Left ventricle myocardium superior (tissue), 1 donor: ENCODE measurements at places on chromosomes 3 and 15. TPM values are rescaled to one million over a fixed set of nuclear protein-coding genes. Genes with fewer than 3 reads are reported as not detected.

The PLXND1 gene
- 56.6 TPM for total RNA-seq

The INTS14 gene
- 10.3 TPM for total RNA-seq

The TMCO5A gene
- total RNA-seq: not detected

The DPPA2 gene
- not detected for total RNA-seq

The ZNF80 gene
- not detected for total RNA-seq

The SNUPN gene
- total RNA-seq: 18.1 TPM

The TNNC1 gene
- total RNA-seq: 8,945 TPM

The NKIRAS1 gene
- 22.6 TPM for total RNA-seq

The SIDT1 gene
- 0.47 TPM for total RNA-seq

The PLSCR4 gene
- 13.8 TPM for total RNA-seq

The PLA2G4D gene
- total RNA-seq: not detected

The ALDH1L1 gene
- 16.6 TPM for total RNA-seq

The C2CD4A gene
- total RNA-seq: not detected
